Transverse colon (tissue), 4 donors: ENCODE measurements at places on chromosomes 16 and 17. TPM values are rescaled to one million over a fixed set of nuclear protein-coding genes. Genes with fewer than 3 reads are reported as not detected.

The HOXB3 gene
- total RNA-seq, result 57.1 TPM

The FNDC8 gene
- total RNA-seq, result not detected

DNA sequence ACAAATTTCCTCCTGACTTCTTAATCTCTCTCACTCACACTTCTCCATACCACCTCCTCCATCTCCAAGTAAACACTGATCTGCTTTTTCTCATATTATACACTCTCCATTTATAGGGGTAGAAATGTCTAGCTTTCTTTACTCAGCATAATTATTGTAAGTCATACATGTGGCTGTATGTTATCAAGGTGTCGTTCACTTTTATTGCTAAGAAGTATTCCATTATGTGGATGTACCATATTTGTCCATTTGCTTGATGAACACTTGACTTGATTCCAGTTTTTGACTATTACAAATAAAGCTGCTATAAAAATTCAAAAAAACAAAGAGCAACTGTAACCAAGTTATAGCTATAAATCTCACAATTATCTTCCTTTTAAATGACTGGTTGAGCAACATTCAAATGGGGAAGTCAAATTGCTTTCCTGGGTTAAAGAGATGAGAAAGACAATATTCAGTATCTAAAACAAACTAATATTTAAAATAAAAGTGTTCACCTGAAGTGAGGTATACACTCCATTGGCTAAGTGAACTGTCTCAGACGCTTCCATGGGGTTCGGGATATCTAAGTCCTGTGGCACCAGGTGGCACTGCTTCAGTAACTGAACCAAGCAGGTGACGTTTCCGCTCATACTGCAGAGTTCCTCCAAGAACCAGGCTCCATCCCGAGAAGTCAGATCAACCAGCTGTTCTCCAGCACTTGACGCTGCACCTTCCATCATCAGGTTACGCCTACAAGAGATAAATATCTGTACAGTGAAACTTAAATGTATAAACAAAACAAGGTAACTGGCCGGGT lies 32.6 kb upstream of the ARL6IP1 start:
- H3K4me3 ChIP-seq, result no peak overlapping the region
- H3K27ac ChIP-seq, result no peak overlapping the region
- no peaks in the 10 kb centered on the region for H3K36me3 ChIP-seq
- H3K27me3 ChIP-seq, result no peaks in the 10 kb centered on the region

DNA sequence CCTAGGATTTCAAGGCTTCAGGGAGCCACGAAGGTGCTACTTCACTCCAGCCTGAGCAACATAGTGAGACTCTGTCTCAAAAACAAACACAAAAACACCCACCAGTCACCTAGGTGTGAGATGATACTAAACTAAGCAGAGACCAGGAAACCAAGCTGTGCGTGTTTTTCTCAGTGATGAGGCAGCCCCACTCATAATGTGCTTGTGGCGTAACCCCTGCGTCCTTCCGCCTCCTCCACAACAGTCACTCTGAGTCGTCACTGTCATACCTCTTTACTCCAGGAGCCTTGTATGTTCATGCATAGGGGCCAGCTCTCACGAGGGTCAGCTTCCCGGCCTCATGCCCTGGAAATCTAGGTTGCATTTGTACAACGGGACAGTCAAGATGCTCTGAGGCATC lies 31.1 kb upstream of the SLC47A1 start:
- H3K27ac ChIP-seq, result no peak overlapping the region
- no peaks in the 10 kb centered on the region for H3K27me3 ChIP-seq
- H3K4me3 ChIP-seq, result no peak overlapping the region
- H3K4me1 ChIP-seq, result no peaks in the 10 kb centered on the region
- DNase-seq, result no peak
- H3K36me3 ChIP-seq, result no peaks in the 10 kb centered on the region

GRCh38 chr17:27506348-27507218 lies 50.3 kb downstream of the KSR1 start:
- no peak overlapping the region for H3K4me3 ChIP-seq
- H3K36me3 ChIP-seq, result no peaks in the 10 kb centered on the region
- H3K27me3 ChIP-seq, result no peaks in the 10 kb centered on the region
- no peak overlapping the region for H3K27ac ChIP-seq

GRCh38 chr16:11025120-11025531 lies 80.8 kb downstream of the CLEC16A start:
- H3K36me3 ChIP-seq, result no peaks in the 10 kb centered on the region
- no peak overlapping the region for H3K4me3 ChIP-seq
- no peaks in the 10 kb centered on the region for H3K27me3 ChIP-seq
- peaks cover 10% of the 10 kb centered on the region for H3K4me1 ChIP-seq
- H3K27ac ChIP-seq, result no peak overlapping the region
- DNase-seq, result no peak
